Naive thymus-derived CD8-positive, alpha-beta T cell (primary cell): ENCODE measurements at places on chromosomes 4 and X. TPM values are rescaled to one million over a fixed set of nuclear protein-coding genes. Genes with fewer than 3 reads are reported as not detected.

GRCh38 chrX:72604112-72604511 is 31.5 kb upstream of the HDAC8 start:
- no peak overlapping the region for H3K4me3 ChIP-seq
- no peaks in the 10 kb centered on the region for H3K36me3 ChIP-seq
- H3K27me3 ChIP-seq: no peaks in the 10 kb centered on the region
- no peak overlapping the region for H3K27ac ChIP-seq

DNA sequence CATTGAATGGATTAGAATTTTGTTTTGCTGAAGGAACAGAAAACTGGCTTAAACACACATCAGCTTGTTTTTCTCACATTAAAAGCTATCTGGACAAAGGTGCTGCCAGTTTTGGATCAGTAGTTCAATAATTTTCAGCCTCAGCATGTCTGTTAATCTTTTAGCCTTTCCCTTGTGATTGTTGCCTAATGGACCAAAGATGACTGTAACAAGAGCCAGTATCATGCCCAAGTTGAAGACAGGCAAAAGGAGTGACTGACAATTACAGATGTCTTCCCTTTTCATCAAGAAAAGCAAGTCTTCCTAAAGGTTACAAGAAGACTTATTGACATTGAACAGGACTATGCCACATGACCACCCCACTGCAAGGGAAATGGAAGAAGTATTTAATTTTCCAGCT is 419.7 kb downstream of the MAPK10 start:
- H3K4me3 ChIP-seq: no peak overlapping the region
- H3K27ac ChIP-seq: no peak overlapping the region
- DNase-seq: no peak
- H3K4me1 ChIP-seq: peaks cover 3% of the 10 kb centered on the region
- H3K36me3 ChIP-seq: no peaks in the 10 kb centered on the region

GRCh38 chr4:150482581-150482980 is 99.4 kb upstream of the MAB21L2 start:
- H3K27ac ChIP-seq: peak overlapping the region; percentile 14
- peaks cover 2% of the 10 kb centered on the region for H3K4me1 ChIP-seq

- H3K4me3 ChIP-seq: no peak overlapping the region
- no peak overlapping the region for H3K27ac ChIP-seq
- no peaks in the 10 kb centered on the region for H3K36me3 ChIP-seq
- no peaks in the 10 kb centered on the region for H3K4me1 ChIP-seq
- H3K27me3 ChIP-seq: no peaks in the 10 kb centered on the region
These were observed 205.4 kb upstream of the GNPDA2 start for GRCh38 chr4:44931720-44932119.

- H3K36me3 ChIP-seq: peaks cover 99% of the 10 kb centered on the region
- H3K4me3 ChIP-seq: no peak overlapping the region
- H3K27ac ChIP-seq: peak overlapping the region; percentile 46
- no peak for DNase-seq
- H3K27me3 ChIP-seq: no peaks in the 10 kb centered on the region
These were observed 27.3 kb downstream of the WDR1 start for GRCh38 chr4:10089346-10089745.

DNA sequence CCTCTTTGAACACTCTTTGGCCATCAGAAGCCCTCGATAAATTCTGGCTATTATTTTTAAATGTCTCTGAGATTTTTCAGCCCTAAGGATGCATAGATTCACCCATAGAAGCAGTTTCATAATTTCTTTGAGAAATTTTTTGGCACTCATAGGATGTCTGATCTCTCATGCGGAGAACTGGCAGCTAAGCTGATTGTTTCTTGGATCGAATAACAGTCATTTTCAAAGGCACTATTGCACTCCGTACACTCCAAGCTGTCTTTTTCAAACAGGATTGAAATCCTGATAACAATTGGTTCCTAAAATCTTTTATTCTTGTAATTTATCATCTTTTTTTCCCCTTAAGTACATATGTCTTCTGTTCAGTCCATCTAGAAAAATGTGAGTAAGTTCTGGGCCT is 411.9 kb downstream of the SPOCK3 start:
- no peaks in the 10 kb centered on the region for H3K4me1 ChIP-seq
- DNase-seq: no peak
- no peak overlapping the region for H3K27ac ChIP-seq
- H3K36me3 ChIP-seq: no peaks in the 10 kb centered on the region
- H3K4me3 ChIP-seq: no peak overlapping the region

- no peak overlapping the region for H3K4me3 ChIP-seq
- H3K4me1 ChIP-seq: no peaks in the 10 kb centered on the region
- H3K36me3 ChIP-seq: no peaks in the 10 kb centered on the region
- no peak overlapping the region for H3K27ac ChIP-seq
These were observed 959.6 kb upstream of the NDST4 start for GRCh38 chr4:116073051-116073450.

- no peak overlapping the region for H3K27ac ChIP-seq
- H3K4me1 ChIP-seq: no peaks in the 10 kb centered on the region
- no peak overlapping the region for H3K4me3 ChIP-seq
- DNase-seq: no peak
These were observed 47.0 kb upstream of the NAP1L5 start for GRCh38 chr4:88744609-88745008.

GRCh38 chrX:33726281-33727160 is 405.6 kb downstream of the FAM47A start:
- no peak for DNase-seq
- H3K27me3 ChIP-seq: no peaks in the 10 kb centered on the region
- no peaks in the 10 kb centered on the region for H3K36me3 ChIP-seq
- H3K27ac ChIP-seq: no peak overlapping the region

DNA sequence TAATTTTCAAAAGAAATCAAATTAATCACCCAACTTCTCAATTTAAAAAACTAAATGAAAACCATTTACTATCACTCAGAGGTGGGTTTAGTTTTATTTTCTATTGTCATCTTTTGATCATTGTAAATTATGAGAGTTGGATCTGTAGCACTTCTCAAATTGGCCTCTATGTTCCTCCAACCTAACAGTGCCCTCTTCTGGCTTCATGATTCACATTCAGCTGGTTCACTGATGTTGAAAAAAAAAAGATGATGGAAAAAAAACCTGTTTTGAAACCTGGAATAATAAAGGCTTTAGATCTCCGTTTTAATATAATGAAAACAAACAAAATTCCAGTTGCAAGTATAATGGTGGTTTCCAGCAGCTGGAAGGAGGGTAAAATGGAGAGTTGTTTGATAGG is 2.4 kb upstream of the NBDY start:
- no peaks in the 10 kb centered on the region for H3K27me3 ChIP-seq
- H3K27ac ChIP-seq: no peak overlapping the region
- H3K4me1 ChIP-seq: peaks cover 1% of the 10 kb centered on the region
- no peak for DNase-seq

- H3K36me3 ChIP-seq: no peaks in the 10 kb centered on the region
- H3K4me1 ChIP-seq: peaks cover 3% of the 10 kb centered on the region
- H3K27ac ChIP-seq: no peak overlapping the region
- DNase-seq: no peak
- no peak overlapping the region for H3K4me3 ChIP-seq
- H3K27me3 ChIP-seq: no peaks in the 10 kb centered on the region
These were observed 347.7 kb downstream of the HS3ST1 start for GRCh38 chr4:11081006-11081405.

DNA sequence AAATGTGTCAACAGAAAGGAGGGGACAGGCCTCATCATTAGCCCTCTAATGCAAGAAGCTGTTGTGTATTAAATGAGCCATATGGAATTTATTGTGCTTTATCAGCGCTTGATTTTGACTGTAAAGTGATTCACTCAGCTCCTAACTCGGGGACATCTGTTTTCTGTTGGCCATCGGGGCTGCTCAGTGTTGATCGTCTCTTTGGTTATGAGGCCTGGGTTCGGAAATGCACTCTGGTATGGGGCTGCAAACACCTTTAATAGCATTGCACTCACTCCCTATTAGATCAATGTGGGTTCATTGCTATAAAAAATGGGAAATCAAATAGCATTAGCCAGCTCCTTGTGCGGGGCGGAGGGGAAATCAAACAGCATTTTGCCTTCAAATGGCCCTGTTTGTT is 6.4 kb downstream of the ARX start:
- peaks cover 10% of the 10 kb centered on the region for H3K27me3 ChIP-seq
- H3K27ac ChIP-seq: no peak overlapping the region
- no peak overlapping the region for H3K4me3 ChIP-seq
- no peak for DNase-seq
- no peaks in the 10 kb centered on the region for H3K36me3 ChIP-seq
- peaks cover 20% of the 10 kb centered on the region for H3K4me1 ChIP-seq

DNA sequence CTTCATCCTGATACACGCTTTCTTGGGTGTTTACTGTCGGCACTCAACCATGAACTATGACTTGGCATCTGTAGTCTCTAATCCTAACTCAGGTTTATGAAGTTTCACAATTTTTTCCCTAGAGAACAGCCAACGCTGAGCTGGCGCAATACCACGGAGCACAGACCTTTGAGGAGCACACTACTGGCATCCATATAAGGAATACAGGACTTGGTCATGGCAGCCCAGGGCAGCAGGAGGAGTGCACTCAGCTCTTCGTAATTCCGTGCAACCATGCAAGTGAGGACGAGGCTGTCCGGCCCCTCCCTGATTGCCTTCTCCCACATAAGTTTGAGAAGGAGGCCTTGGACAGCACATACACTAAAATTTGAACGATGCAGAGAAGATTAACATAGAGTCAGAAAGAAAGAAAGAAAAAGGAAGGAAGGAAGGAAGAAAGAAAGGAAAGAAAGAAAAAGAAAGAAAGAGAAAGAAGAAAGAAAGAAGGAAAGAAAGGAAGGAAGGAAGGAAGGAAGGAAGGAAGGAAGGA is 41.0 kb upstream of the PDLIM5 start:
- no peaks in the 10 kb centered on the region for H3K36me3 ChIP-seq
- DNase-seq: no peak
- no peaks in the 10 kb centered on the region for H3K4me1 ChIP-seq
- H3K27me3 ChIP-seq: peaks cover 9% of the 10 kb centered on the region
- no peak overlapping the region for H3K27ac ChIP-seq

PTTG2 gene
- 1.6 TPM for total RNA-seq

GPM6B gene
- not detected for total RNA-seq

S100P gene
- 0.39 TPM for total RNA-seq

TSPAN7 gene
- total RNA-seq: 0.30 TPM

KLKB1 gene
- total RNA-seq: 1.8 TPM

HGFAC gene
- not detected for total RNA-seq

TAB3 gene
- 22.6 TPM for total RNA-seq
